ENCODE measurements at places on chromosomes 1 and 21.

DNA sequence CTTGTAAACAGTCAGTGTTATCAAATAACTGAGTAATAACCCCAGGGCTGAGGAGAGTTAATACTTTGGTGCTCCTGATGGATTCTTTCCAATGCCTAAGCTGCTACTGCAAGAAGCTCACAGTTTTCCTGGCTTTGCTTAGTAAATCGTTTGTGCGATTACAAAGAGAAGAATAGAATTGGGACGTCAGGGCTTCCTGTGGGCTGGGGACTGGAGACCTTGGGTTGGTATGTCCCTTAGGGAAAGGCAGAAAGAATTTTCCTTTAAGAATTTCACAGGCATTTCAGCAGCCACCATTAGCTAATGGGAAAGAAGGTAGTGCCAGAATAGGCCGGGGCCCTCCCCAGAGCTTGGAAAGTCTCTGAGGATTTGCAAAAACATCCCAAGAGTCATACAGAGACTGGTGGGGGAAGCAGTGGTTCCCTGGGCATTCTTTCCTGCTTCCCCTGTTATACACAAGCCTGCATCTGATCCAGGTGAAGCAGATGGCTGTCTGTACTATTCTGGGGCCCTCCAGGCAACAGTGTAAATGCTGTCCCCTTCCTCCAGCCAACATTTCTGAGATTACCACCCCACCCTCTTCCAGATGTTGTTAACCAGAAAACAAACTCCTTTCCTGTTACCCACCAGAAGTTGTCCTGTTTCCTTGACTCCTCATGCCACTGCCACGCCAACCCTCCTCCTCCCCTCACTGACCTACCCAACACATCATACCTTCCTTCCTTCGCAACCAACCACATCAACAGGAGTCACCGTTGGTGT, 40.2 kb downstream of the PLXNA2 start:
- DNase-seq: no peak

GRCh38 chr21:14545906-14546480, at the start of gene SAMSN1:
Gene SAMSN1, minus strand, starts transcription at chr21:14546315. Its CDS starts 54 bp downstream, at chr21:14546261.
- DNase-seq: peak; percentile 47

DNA sequence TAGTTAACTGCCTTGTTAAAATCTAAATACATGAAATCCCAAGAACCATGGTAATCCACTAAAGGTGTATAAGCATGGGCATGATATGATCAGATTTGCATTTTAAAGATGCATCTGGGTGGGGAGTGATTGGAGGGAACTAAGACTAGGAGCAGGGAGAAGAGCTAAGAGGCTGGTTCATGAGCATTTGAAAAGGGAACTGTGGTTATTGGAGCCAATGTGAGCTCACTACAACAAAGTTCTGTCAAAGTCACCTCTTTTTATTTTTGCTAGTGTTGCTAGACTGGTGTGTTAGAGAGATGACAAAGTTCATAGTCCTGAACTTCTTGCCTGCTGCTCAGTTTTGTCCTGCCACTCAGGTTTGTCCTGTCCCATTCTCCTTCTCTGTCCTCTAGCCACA, 67.1 kb upstream of the LRRC8D start:
- no peak for DNase-seq

GRCh38 chr1:185074307-185074706, 28.9 kb downstream of the RNF2 start:
- no peak for DNase-seq

DNA sequence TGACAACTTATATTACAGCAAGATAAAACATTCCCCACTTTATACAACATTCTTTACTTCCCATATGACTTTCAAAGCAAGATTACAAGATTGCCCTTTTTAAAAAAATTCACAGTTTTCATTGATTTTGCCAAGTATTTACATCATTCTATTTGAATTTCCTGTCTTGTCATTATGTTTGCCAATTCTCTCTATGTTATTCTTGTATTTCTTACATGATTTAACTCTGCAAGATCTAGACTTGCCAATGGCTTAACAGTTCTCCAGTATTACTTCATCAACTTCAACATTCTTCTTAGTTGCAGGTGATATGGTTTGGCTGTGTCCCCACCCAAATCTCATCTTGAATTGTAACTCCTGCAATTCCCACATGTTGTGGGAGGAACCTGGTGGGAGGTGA, 31.6 kb downstream of the FMO4 start:
- DNase-seq: no peak
